ENCODE measurements at places on chromosomes 3 and 15. TPM values are rescaled to one million over a fixed set of nuclear protein-coding genes. Genes with fewer than 3 reads are reported as not detected.

MYO1E gene
- total RNA-seq: 212 TPM

SLC51B gene
- total RNA-seq: not detected

PP2D1 gene
- total RNA-seq: not detected

ACKR4 gene
- 0.54 TPM for total RNA-seq

SH2D7 gene
- not detected for total RNA-seq

IMPG2 gene
- total RNA-seq: 0.07 TPM

LACTB gene
- total RNA-seq: 28.8 TPM

COL7A1 gene
- total RNA-seq: 0.13 TPM

BCL2A1 gene
- 0.13 TPM for total RNA-seq

MB21D2 gene
- 30.3 TPM for total RNA-seq

CCDC80 gene
- 6.0 TPM for total RNA-seq

HDC gene
- not detected for total RNA-seq

CNTN6 gene
- not detected for total RNA-seq
